ENCODE measurements at places on chromosomes 4 and X.

- DNase-seq: no peak
Measured at GRCh38 chrX:132983496-132983895, 25.1 kb upstream of the HS6ST2 start.

DNA sequence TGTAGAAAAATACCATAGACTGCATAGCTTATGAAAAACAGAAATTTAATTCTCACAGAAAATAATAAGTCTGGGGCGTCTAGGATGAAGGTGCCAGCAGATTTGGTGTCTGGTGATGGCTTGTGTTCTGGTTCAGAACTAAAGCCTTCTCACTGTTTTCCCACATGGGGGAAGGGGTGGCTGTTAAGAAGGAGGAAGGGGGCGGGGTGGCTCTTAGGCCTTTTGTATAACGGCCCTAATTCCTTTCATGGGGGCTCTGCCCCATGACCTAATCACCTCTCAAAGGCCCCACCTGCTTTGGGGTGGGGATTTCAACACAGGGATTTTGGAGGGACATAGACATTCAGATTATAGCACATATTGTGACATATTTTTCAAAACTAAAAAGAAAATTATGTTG lies 173.2 kb upstream of the TECRL start:
- DNase-seq: no peak

- no peak for DNase-seq
Measured at GRCh38 chr4:174377613-174378012, 93.9 kb downstream of the CEP44 start.

DNA sequence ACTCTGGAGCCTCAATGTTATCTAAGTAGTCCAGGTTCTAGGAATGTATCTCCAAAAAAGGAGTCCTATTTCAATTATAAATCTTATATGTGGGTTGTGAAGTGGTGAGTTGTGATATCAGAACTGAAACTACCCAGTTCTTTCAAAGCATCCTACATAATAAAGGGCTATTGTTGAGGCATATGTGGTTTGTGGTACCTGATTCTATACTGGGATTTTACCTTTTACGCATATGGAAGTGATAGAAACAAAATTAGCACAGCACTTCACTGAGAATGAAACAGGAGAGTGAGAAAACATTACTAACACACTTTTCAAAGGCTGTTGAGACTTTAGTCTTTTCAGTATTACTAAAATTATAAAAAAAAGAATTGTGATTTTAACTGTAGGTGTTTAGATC lies 417.7 kb upstream of the GALNT7 start:
- no peak for DNase-seq

DNA sequence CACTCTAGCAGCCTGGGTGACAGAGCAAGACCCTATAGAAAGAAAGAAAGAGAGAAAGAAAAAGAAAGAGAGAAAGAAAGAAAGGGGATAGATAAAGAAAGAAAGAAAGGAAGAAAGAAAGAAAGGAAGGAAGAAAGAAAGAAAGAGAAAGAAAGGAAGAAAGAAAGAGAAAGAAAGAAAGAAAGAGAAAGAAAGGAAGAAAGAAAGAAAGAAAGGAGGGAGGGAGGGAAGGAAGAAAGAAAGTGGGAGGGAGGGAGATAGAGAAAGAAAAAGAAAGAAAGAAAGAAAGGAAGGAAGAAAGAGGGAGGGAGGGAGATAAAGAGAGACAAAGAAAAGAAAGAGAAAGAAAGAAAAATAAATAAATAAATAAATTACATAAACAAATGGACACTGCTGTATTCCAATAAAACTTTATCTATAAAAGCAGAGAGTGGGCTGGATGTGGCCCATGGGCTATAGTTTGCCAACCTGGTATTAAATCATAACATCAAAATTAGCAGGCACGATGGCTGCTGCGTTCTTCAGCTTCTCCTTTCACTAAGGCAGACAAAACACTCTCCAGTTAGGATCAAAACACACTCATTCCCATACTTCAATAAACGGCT lies 165.0 kb downstream of the ZNF674 start:
- DNase-seq: no peak

- DNase-seq: no peak
Measured at GRCh38 chrX:152656890-152657289, 19.2 kb downstream of the GABRQ start.

DNA sequence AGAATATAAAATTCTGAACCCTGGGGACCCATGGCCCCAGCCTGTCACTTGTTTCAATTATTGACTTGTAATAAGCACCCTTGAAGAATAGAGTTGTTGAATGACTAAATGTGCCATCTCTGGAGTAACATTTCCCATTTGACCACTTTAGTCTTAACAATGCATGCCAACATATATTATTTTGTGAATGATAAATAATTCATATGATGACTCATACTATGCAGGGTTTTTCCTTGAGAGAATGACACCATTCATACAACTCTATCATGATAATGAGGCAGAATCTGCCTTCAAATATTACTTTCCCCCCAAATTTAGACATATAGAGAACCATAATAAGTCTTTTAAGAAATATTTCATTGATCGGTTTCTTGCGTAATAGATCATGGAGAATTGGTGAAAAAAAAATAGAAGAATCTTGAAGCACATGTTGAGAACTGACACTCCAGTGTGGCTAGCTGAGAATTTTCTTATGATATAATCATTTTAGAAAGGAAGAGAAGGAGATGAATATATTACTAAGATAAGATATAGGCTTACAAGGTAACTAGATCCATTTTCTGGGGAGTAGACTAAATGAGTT lies 404.5 kb downstream of the GRXCR1 start:
- DNase-seq: no peak

GRCh38 chrX:14409341-14409740 lies 120.0 kb upstream of the GLRA2 start:
- DNase-seq: no peak

- DNase-seq: no peak
Measured at GRCh38 chr4:111434586-111434985, 710.7 kb upstream of the FAM241A start.

GRCh38 chr4:119933606-119934005 lies 133.0 kb downstream of the MAD2L1 start:
- DNase-seq: no peak

GRCh38 chr4:36053930-36054329 lies 190.4 kb downstream of the ARAP2 start:
- DNase-seq: no peak

GRCh38 chr4:55358668-55359067 lies 12.6 kb downstream of the SRD5A3 start:
- DNase-seq: no peak

DNA sequence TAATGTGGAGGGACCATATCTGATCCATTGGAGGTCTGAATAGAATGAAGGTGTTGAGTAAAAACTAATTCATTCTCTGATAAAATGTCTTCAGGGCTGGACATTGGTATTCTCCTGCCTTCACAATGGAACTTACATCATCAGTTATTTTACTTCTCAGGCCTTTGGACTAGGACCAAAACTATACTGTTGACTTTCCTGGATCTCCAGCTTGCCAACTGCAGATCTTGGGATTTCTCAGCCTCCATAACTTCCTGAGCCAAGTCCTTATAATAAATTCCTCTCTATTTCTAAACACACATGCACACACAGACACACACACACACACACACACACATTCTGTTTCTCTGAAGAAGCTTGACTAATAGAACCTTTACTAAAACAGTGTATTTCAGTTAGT lies 1858.6 kb upstream of the ADGRL3 start:
- DNase-seq: no peak

DNA sequence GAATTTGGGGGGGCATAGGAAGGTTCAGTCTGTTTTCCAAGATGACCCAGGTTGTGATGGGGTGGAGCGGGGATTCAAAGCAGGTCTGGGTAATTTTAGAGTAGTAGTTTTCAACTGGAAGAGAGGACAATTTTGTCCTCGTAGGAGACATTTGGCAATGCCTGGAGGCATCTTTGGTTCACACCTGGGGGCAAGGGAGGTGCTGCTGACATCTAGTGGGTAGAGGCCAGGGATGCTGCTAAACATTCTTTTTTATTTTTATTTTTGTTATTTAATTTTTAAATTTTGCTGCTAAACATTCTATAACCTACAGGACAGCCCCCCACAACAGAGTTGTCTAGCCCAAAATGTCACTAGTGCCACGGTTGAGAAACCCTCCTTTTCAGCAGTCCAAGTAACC lies 1.9 kb downstream of the RAB9A start:
- DNase-seq: no peak

DNA sequence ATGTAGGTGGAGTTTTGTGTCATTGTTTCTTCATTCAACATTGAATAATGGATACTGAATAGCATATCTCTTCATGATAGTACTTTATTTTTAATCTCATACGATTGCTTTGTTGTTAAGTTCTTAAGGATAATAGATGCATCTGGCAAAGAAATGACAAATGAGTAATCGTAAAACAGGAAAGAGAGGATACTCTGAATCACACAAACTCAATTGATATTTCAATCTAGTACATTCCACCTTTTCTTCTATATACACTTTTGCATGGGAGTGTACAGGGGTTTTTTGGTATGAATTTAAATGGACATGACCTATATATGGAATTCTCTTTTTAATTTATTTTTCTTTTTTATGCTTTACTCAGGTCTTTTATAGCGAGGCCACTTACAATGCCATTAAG lies 186.9 kb upstream of the STK26 start:
- no peak for DNase-seq

Data from Ammon's horn (tissue), 1 donor.